ENCODE measurements at places on chromosomes 5 and 9. TPM values are rescaled to one million over a fixed set of nuclear protein-coding genes. Genes with fewer than 3 reads are reported as not detected.

PROP1 gene
- total RNA-seq, result not detected

GRCh38 chr9:113579283-113580040, 115.9 kb downstream of the RGS3 start:
- no peak for DNase-seq

GRCh38 chr5:140225396-140225795, 50.4 kb downstream of the CYSTM1 start:
- no peak for DNase-seq

GRCh38 chr9:79701651-79702050, 129.9 kb downstream of the TLE4 start:
- DNase-seq, result peak; percentile 80

DNA sequence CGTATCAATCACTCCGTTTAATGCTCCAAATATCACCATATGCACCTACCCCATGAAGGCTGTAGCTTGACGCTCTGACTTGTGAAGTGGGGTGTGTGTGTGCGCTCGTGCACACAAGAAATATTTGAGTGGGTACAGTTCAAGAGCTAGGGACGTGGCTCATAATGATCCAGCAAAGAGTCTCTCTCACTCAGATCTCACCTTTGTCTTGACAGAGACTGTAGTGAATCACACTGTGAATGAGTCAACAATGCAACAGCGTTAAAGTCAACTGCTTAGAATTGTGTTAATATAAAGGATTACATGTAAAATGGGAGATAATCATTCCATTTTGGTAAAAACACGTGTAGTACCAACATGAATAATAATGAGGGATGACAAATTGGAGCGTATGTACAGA, 119.4 kb downstream of the MED27 start:
- DNase-seq, result no peak

DNA sequence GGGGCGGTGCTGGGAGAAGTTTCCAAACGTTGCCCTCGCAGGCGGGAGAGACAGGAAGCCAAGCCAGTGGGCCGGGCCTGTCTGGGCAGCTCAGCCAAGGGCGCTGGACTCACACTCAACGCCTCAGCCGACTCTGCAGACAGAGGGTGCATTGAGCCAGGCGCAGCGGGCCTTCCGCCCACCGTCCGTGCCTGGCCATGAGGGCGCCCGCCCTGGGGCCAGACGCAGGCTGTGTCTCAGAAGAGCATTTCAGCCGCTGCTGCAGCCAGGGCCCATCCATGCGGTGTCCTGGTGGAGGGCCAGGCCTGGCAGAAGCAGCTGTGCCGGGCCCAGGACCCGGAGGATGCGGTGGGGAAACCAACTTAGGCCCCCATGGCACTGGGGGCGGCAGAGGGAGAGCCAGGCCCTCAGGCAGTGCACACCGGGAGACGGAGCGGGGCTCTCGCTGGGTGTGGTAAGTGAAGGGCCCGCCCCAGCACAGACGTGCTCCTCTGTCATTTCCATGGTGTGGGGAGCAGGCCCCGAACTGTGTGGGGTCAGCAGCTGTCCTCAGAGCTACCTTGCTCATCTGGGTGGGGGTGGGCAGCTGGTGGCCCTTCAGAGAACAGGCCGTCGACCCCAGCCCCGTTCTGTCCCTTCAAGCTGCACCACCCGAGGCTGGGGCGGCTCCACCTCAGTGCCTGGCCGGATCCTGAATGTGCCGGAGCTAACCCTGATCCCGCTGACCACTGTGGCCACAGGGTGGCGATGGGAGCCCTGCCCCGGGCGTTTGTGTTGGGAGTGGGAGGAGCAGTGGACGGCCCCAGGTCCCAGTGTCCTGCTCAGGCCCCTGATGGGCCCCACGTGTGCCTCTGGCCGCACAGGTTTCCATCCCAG, 18.0 kb downstream of the DNLZ start:
- DNase-seq, result no peak

DNA sequence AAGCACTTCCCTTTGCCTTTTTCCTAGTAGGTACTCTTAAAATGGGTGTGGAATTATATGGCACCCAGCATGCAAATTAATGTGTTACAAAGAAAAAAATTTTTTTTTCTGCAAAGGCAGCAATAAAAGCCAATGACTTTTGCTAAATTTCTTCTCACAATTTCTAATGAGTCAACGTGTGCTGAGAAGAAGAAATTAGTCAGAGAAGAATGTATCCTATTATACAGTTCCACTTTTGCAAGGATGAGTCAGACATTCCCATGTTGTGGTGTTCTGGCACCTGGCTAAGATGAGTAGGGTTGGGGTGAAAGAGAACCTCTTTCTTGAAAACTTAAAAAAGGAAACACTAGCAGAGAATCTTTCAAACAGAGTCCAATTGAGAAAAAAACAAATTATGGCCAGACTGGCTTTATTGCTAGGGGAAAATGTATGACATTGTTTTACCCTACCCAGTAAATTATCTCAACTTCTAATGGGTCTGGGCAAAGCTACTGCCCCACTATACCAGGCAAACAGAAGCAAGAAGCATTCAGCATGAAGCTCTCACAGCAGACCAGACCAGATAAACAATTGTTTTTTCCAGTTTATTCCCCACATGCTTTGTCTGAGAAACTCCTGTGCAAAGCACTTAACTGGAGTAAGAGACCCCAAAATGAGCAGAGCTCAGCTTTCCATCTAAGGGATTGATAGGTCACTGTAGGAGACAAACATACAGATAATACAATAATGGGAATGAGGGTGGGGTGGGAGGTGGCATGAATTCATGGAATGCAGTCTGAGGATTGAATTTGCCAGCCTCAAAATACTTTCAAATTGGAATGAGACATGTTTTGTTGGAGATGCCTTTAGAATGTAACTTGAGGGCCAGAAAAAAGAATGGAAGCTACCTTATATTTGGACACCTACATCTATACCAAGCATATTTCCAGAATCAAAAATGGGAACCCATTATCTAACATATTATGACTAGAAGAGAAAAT, 220.8 kb upstream of the RFX3 start:
- peak; percentile 26 for DNase-seq

- DNase-seq, result no peak
Observed at GRCh38 chr5:127906562-127907204, 176.9 kb upstream of the SLC12A2 start.

DNA sequence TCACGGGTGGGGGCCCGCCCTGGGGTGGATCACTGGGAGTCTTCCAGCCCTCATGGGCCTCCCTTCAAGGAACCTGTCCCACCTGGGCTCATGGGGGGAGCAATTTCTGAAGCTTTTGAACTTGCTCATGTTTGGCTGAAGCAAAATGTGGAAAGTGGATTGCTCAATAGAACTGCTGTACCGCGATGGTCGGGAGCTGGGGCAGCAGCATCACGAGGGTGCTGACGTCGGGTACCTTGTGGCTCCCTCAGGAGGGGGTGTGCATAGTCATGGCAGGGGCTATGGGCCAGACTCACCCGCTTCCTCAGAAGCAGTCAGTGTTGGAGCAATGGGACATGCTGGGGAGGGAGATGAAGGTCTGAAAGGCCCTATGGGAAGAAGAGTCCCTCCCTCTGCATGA, 57.9 kb downstream of the PRRT1B start:
- no peak for DNase-seq

BTNL8 gene
- total RNA-seq, result under 0.01 TPM

GRCh38 chr9:106156465-106156864, 462.1 kb downstream of the TMEM38B start:
- peak; percentile 73 for DNase-seq

DNA sequence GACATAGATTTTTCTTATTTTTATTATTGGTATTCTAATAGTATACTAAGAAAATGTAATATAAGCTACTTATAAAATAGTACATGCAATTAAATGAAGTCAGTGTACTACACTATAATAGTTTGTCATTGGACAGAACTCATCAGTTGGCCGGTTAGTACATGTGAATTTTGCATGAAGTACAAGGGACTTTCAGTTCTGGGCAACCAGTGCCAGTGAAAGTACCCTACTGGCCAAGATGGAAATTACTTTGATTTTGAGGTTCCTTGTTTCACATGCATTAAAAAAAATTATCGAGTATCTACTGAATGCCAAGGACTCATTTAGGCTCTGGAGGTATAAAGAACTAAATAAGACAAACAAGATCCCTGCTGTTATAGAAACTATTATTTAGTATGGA, 213.4 kb upstream of the ELL2 start:
- peak; percentile 11 for DNase-seq

DNA sequence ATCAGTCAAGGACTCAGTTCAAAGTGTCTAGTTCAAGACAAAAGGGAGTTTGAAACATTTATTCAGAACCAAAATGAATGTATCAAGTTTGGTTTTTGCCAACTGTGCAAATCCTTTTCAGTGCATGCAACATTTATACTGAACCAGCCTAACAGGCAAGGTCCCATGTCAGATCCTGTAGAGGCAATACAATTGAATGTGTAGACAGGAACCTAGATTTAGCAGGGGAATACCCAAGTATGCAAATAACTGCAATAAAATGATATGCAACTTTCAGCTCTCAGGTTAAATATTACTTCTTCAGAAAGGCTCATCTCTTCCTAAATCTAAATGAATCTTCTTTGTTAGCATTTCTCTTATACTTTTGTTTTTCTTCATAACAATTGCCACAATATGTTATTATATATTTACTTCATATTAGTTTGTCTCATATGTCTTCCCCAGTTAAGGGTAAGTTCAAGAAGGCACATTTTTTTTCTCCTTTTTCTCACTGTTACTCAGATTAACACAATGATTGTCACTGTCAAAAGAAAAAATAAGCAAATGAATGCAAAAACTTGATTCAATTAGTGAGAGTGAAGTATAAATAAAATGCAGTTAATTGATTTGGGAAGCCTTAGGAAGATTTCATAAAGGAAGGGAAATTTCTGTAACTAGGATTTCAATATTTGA, 163.9 kb upstream of the RASA1 start:
- no peak for DNase-seq

- peak; percentile 35 for DNase-seq
Observed at GRCh38 chr9:110452227-110452801, 114.7 kb upstream of the TXNDC8 start.

GRCh38 chr5:124806373-124807077, 60.1 kb upstream of the ZNF608 start:
- no peak for DNase-seq

- DNase-seq, result no peak
Observed at GRCh38 chr5:54829676-54830535, 155.5 kb downstream of the ESM1 start.

DNA sequence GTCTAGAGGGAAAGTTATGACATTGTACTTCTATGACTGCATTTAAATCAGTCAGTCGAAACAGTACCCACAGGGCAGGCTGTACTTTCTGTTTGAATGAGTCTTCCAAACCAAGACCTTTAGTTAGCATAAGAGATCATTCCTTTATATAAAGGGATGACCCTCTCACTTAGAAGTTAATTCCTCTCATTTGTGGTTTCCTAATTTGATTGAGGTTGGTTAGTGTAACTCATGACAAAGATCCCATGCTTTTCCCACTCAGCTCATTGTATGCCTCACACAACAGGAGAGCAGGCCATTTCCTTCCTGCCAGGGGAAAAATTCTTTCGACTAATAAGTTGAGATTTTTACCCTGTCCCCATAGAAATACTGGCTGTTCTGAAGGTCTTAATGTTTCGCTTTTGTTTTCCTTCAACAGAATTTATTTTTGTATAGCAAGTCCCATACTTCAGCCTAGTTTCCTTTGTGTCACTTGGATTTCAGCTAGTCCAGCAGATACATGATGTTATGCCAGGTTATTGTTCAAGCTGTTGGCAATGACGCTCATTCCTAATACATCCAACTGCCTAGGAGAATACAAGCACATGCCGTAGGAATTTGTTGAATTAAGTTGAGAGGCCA, 500.7 kb downstream of the SPATA31D1 start:
- no peak for DNase-seq

FOXD4L5 gene
- total RNA-seq, result under 0.01 TPM

DNA sequence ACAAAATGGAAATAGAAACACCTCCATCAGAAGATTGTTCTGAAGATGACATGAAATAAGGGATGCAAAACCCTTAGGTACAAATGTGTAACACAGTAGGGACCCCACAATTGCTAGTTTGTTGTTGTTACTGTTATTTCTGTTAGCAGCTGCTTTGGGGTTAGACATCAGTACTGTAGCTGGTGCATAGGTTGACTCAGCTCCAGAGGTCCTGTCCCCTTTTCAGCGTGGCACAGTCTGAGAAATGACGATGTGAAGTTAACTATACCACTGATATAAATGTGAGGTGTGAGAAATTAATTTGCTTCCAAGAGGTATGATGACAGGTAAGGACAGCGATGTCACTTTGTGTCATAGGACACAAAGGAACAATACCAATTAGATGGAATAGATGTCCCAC, 384.6 kb upstream of the KLF4 start:
- DNase-seq, result no peak

- no peak for DNase-seq
Observed at GRCh38 chr9:130997925-130998596, 10.9 kb upstream of the LAMC3 start.

GRXCR2 gene
- not detected for total RNA-seq

ITGA2 gene
- 1.6 TPM for total RNA-seq

GRCh38 chr9:69748304-69748703, 11.5 kb downstream of the PTAR1 start:
- DNase-seq, result no peak

GRCh38 chr9:106616851-106617345, 246.1 kb upstream of the ZNF462 start:
- DNase-seq, result no peak

PCDHGA12 gene
- total RNA-seq, result 2.2 TPM

IGFBPL1 gene
- under 0.01 TPM for total RNA-seq

- DNase-seq, result no peak
Observed at GRCh38 chr9:13555516-13555915, 276.0 kb upstream of the MPDZ start.

- no peak for DNase-seq
Observed at GRCh38 chr9:107060062-107060461, 197.1 kb downstream of the ZNF462 start.

- no peak for DNase-seq
Observed at GRCh38 chr5:88452820-88453219, 184.2 kb upstream of the TMEM161B start.

PKD2L2 gene
- under 0.01 TPM for total RNA-seq

IL9 gene
- not detected for total RNA-seq

GRCh38 chr9:2302606-2303005, 287.5 kb downstream of the SMARCA2 start:
- DNase-seq, result no peak

DNA sequence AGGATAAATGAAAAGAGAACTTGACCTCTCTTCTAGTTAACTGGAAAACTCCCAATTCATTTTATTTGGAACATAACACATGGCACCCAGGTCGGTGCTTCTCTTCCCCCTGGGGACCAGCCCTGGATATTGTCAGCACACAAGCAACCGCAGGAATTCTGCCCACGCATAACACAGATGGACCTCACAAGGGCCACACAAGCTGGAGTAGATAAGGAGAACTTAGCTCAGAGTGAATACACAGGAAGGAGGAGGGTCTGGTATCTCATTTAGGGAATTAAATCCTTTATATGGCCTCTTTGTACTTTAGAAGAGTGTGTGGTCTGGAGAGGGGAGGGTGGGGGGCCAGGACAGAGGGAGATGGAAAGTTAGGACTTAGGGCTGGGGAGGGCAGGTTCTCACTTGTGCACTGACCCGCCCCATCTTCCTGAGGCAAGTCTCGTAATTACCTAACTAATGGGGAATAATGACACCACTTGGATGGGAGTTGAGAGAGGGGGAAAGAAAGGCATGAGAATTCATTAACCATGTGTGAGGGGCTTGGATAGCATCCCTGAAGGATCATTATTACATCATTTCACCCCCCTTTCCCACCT, 341.2 kb upstream of the WWC1 start:
- no peak for DNase-seq

All from hematopoietic multipotent progenitor cell (in vitro differentiated cells).